Stimulated activated CD8-positive, alpha-beta memory T cell treated with anti-CD3 and anti-CD28 coated beads, Interleukin-15, amount 100 ng/mL, for 4 hours (primary cell): ENCODE measurements at places on chromosomes 2 and 18.

DNA sequence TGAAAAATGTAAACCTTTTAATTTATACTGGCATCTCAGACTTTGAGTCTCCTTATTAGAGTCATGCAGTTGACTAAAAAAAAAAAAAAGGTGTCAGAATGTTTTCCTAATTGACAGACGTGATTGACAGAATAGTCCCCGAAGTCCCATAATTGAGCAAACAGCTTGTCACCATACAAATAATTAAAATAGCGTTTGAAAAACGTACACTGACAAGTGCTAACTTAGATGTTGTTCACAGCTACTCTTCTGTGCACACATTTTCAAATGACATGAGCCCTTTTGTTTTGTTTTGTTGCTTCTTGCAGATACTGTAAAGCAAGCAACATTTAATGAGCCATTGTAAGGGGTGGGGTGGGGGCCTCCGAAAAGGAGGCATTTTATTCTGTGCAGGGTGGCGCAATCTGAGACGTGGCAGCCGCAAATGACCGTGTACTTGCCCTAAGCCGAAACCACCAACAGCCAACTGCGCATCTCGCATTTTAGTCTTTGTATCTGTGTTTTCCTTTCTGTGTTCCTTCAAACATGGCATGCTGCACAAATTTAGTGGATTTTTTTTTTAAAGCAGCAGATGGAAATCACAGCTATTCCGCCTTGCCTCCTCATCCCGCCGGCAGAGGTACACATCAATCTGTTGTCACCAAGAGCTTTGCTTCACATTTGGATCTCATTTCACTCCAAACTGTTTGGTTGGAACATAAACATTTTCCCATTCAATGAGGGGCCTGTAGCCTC, 52.4 kb downstream of the LPIN1 start:
- no peak for DNase-seq

GRCh38 chr2:73018188-73018825, 53.2 kb downstream of the SFXN5 start:
- no peak for DNase-seq

GRCh38 chr2:170695521-170696410, 19.4 kb upstream of the SP5 start:
- DNase-seq = no peak

DNA sequence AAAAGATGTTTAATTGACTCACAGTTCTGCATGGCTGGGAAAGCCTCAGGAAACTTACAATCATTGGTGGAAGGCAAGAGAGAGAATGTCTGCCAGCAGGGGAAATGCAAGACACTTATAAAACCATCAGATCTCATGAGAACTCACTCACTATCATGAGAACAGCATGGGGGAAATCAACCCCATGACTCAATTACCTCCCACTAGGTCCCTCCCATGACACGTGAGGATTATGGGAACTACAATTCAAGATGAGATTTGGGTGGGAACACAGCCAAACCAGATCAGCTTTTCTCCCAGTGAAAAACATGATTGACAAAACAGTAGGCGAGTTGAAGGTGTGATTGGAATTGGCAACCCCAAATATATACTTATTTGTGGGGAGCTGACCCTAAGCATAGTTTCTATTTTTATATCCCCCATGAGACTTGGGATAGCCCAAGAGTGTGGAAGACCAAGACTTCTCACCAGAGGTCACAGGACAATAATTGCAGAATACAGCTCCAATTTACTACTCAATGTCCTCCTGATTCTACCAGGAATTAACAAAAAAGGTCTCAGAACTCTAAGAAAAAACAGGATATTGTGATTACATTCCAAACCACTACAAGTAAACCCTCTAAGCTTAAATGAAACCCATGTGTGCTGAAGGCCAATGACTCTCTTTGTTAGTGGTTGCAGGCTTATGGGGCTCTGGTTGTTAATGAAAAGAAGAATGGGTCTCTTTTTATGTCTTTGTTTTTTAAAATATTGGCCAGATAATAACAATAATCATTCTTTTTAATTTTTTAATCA, 96.1 kb upstream of the PIK3C3 start:
- DNase-seq = no peak

DNA sequence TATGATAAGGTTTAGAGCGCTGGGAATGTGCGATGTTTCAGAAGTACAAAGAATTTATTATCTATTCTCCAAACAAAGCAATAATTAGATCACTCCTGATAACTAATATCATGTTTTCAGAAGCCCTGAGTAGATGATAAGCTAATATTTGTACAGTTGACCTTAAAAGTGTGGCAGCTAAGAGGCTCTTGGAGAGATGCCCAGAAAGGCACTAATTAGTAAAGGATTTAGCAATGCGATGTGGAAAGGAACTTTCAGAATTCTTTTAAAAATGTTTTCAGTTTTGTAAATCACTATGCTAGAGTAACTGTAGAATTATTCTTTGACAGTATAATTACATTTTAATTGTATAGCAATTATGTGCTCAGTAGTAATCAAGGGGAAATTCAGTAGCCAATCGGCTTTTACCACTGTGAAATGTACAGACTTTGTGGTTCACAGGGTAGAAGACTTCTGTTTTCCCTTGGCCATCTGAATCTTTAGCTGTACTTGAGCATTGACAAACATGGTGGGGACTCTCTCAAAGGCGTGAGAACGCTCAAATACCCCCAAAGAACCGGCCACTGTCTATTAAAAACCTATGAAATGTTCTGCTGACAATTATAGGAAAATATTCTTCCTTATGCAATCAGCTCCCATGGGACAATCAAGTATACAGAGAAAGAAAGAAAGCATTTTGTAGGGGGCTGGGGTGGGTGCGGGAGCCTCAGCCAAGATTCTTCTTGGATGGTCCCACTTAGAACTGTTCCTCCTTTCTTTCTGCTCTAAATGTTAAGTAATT, 262.8 kb upstream of the AGAP1 start:
- DNase-seq = no peak

GRCh38 chr2:42979416-42979869, 187.1 kb upstream of the HAAO start:
- DNase-seq = no peak

- no peak for DNase-seq
Observed at GRCh38 chr2:158297606-158298005, 158.9 kb downstream of the CCDC148 start.

- DNase-seq = no peak
Observed at GRCh38 chr2:196253116-196253480, 81.7 kb upstream of the STK17B start.

- DNase-seq = no peak
Observed at GRCh38 chr2:217521820-217522219, 481.0 kb downstream of the TNS1 start.

DNA sequence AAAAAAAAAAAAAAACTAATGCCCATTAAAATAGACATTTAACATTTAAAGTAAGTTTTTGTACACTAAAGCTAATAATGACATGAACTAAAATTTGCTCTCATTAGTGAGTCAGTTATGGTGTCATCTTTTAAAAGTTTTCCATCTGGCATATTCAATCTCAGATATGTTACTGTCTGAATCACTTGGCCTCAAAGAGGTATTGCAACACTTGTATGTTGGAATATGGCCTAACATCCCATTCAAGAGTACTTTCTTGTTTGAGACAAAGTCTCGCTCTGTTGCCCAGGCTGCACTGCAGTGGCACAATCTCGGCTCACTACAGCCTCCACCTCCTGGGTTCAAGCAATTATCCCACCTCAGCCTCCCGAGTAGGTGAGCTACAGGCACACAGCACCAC, 169.7 kb downstream of the TMEM163 start:
- DNase-seq = no peak

DNA sequence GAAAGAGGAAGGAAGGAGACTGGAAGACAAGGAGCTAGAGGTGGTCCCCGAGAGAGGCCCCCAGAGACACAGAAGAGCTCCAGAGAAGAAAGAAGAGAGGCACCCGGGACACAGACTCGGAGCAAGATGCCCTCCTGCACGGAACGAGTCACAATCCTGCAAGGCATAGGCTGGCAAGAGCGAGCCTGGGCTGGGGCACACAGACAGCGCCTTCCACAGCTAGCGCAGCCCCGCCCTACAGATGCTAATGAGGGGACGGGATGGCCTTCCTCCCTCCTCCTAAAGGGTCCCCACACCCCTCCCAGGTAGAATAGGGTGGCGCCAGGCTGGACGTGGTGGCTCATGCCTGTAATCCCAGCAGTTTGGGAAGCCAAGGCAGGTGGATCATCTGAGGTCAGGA, 19.8 kb upstream of the GPR17 start:
- no peak for DNase-seq

GRCh38 chr2:9081750-9082149, 78.3 kb upstream of the MBOAT2 start:
- DNase-seq = no peak

DNA sequence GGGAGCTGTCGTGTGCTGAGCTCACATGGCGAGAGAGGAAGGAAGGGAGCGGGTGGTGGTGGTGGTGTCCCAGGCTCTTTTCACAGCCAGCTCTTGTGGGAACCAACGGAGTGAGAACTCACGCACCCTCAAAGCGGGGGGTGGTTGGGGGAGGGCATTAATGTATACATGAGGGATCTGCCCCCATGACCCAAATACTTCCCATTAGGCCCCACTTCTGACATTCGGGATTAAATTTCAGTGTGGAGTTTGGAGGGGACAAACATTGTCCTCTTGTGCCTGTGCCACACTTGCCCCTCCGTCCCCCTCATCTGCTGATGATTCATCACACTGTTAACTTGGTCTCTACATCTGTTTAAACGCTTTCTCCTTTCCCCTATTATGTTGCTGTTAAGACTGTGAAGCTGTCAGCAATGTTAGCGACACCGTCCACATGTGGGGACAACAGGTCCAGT, 22.5 kb downstream of the INPP4A start:
- DNase-seq = no peak

GRCh38 chr2:161481619-161482018, 65.5 kb downstream of the TBR1 start:
- no peak for DNase-seq

DNA sequence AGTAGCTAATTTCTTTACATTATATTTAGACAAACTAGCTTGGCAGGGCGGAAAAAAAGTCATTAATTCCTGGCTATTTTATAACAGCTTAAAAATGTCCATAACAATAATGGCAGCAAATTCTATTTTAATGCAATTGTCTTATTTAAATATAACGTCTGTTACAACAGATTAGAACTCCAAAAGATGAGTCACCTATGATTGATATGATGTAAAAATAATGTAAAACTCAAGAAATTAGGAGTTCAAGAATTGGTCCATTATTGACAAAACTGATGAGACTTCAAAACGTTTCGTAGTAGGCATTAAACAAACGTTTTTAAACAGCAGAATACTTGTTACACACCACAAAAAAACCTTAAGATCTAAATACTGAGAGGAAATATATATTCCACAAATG, 2.7 kb downstream of the XPO1 start:
- DNase-seq = no peak

- no peak for DNase-seq
Observed at GRCh38 chr2:119234021-119235019, 10.7 kb downstream of the STEAP3 start.

- DNase-seq = no peak
Observed at GRCh38 chr18:36706134-36706881, 122.5 kb downstream of the TPGS2 start.

- no peak for DNase-seq
Observed at GRCh38 chr2:160332318-160332717, 132.2 kb upstream of the ITGB6 start.

GRCh38 chr2:205193125-205193835, 489.0 kb upstream of the NRP2 start:
- no peak for DNase-seq

DNA sequence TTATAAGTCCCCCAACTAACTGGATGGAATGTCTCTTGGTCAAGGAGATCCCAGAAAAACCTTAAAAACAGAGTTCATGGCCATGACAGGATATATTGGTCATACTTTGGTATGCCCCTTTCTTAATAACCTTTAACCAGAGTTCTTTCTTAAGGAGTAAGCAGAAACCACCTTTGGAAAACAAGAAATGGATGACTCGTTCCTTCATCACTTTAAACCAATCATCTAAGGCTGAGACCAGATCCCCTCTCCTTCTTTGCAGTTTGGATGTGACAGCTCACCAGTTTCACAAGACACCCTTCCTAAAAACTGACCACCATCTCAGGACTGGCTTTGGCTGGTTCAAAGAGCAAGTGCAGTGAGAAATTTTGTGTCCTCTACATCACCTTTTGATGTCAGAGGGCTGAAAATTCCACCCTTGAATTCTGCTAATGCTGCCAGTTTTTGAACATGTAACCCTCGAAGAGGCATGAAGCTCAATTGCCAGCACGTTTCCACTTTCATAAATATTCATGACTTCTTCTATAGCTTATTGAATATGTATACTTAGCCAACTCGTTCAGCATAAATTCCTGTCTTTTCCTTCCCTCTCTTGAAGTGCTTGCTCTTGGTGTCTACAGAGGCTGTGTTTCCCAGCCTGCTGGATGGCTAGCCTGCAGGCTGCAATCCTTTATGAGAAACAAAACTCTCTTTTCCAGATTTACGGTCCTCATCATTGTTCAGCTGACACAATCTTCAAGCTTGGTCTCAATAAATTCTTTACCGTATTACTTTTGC, 1323.5 kb upstream of the TMEFF2 start:
- no peak for DNase-seq

GRCh38 chr2:218039171-218039570, 29.9 kb upstream of the RUFY4 start:
- no peak for DNase-seq

- no peak for DNase-seq
Observed at GRCh38 chr2:68995916-68996315, 17.1 kb upstream of the ANTXR1 start.

DNA sequence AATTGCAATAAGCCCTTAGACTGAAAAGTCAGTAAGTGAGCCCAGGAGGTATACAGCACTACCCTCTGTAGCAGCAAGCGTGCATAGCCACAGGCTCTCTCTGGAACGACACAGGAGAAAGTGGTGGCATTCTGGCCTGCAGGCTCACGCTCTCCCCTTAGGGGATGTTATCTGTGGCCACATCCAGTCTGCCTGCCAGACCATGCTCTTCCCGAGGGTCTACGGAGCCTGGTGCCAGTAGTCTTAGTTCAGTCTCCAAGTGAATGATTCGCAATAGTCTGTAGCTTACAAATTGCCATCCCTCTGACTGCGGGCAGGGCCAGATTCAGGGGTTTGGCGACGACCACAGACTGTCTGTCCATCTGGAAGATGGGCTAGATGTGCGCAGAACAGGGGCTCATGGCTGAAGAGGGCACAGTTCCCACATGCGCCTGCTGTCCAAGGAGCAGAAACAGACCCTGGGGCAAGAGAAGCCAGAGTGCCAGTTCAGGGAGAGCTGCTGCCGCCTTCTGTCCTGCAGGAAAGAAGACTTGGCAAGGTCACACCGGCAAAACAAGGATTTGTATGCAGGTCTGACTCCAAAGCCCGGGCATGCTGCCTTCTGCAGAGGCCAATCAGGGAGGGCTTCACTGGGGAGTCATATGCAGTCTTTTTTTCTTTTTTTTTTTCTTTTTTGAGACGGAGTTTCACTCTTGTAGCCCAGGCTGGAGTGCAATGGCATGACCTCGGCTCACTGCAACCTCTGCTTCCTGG, 3.5 kb upstream of the KLF11 start:
- no peak for DNase-seq
